PC-9 (cell line): ENCODE measurements at places on chromosomes 6 and 20. TPM values are rescaled to one million over a fixed set of nuclear protein-coding genes. Genes with fewer than 3 reads are reported as not detected.

DNA sequence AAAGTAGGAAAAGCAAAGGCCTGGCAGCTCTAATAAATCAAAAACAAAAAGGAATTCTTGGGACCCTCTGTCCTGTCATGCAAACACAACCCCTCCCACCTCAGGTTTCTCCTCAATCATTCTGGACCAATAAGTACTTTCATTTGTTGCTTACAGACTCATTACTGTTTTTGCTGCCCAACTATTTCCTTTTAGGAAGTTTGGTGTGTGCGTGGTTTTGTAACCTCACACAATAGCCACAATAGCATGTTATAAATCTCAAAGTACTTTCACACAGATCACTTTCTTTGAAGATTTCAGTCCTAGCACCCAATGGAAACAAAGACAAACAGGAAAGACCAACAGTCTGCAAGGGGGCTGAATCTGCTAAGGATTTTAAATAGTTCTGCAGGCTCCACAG, 4.5 kb downstream of the MRPL14 start:
- H3K27me3 ChIP-seq = no peaks in the 10 kb centered on the region
- peaks cover 76% of the 10 kb centered on the region for H3K4me1 ChIP-seq
- no peak overlapping the region for H3K27ac ChIP-seq
- H3K36me3 ChIP-seq = peaks cover 15% of the 10 kb centered on the region
- no peak for DNase-seq
- H3K4me3 ChIP-seq = no peak overlapping the region

DNA sequence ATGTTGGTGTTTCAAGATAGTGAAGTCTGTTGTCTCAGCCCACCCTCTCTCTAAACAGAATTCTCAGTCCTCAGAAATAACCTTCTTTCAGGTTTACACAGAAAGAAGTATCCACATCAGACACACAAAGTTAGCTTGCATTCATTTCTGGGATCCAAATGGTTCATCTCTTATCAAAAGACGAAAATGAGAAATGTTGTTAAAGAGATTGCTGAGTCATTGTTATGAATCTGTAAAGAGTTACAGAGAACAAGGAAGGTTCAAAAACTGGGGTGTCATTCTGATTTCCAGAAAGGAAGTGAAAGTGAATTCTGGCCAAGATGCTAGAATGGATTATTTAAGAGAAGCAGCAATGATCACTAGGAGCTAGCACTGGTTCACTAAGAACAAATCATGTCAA, 90.5 kb upstream of the ATXN1 start:
- H3K27ac ChIP-seq = peak overlapping the region; percentile 91
- no peak for DNase-seq

Gene C6orf163
- 1.5 and 2.0 TPM in 2 replicates for total RNA-seq

GRCh38 chr6:110476046-110476849, at the start of gene SLC22A16:
TSS of gene SLC22A16 (minus strand) at chr6:110476613. CDS start at chr6:110476574, 39 bp downstream.
- no peaks in the 10 kb centered on the region for H3K4me1 ChIP-seq
- no peak within 1 kb of the TSS for H3K4me3 ChIP-seq
- H3K36me3 ChIP-seq = no peaks in the 10 kb centered on the region
- no peak within 1 kb of the TSS for H3K27ac ChIP-seq

- H3K27ac ChIP-seq = no peak overlapping the region
- no peaks in the 10 kb centered on the region for H3K4me1 ChIP-seq
- H3K4me3 ChIP-seq = no peak overlapping the region
Observed at GRCh38 chr6:118280210-118280609, 267.9 kb upstream of the PLN start.

Gene KIF13A
- 48.6 and 52.2 TPM in 2 replicates for total RNA-seq

Gene BPIFB3
- not detected in 2 replicates for total RNA-seq

DNA sequence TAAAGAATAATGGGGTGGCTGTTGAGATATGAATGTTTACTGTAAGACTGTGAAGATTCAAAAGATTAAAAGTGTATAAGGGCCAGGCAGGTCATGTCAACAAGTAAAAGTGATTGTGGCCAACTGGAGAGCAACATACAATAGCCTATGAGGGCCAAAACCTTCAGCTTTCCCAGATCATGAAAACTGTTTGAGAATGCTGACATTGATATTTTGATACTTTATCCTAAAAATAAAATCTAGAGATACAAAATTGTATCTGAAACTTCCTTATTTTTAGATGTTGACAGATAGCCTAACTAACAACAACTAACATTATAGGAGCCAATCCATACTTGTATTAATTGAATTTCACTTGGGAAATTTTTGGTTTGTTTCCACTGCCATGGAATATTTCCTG, 70.3 kb upstream of the PAK5 start:
- no peak overlapping the region for H3K27ac ChIP-seq
- H3K36me3 ChIP-seq = no peaks in the 10 kb centered on the region
- H3K4me1 ChIP-seq = no peaks in the 10 kb centered on the region
- no peak overlapping the region for H3K4me3 ChIP-seq

DNA sequence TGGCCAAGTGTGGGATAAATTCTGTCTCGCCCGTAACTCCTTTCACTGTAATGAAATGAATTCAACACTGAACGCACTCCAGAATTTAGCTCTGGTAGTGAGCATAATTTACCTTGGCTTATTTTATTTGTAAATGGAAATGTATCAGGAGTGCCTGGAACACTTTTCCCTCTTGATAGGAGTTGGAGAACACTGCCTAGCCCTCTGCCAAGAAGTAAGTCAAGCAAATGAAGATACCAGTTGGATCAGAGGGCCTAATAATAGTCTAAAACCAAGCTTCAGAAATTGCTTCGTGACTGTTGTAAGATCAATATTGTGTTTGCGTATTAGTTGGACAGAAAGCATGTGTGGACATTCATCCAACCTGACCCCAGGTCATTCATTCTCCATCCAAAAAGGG, 64.6 kb upstream of the TPD52L1 start:
- H3K4me3 ChIP-seq = no peak overlapping the region
- 0 out of 2 replicates have a peak, but pooled peaks cover 1% of the 10 kb centered on the region for H3K36me3 ChIP-seq
- no peaks in the 10 kb centered on the region for H3K27me3 ChIP-seq
- H3K4me1 ChIP-seq = no peaks in the 10 kb centered on the region

DNA sequence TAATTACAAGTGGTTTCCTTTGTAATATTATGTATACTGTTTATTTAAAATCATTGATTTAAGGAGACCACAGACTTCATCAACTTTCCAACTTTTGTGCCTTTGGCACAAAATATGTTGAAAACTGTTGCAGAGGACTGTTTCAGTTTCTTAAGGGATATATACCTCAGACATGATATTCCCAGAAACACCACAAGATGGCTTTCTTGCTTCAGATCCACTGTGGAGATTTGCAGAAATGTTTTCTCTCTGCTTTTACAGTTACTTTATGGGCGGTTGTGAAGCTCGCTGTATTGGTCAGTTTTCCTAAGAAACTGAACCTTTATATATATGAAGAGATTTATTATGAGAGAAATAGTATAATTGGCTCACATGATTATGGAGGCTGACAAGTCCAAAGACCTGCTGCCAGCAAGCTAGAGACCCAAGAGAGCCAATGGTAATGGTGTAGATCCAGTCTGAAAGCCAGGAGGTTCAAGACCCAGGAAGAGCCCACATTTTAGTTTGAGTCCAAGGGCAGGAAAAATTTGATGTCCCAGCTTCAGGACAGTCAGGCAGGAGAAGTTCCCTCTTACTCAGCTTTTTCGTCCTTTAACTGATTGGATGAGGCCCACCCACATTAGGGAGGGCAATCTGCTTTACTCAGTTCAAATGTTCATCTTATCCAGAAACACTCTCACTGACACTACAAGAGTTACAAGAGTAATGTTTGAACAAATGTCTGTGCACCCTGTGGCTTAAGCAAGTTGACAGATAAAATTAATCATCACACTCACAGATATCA, 12.8 kb downstream of the ME1 start:
- no peak for DNase-seq
- H3K4me3 ChIP-seq = no peak overlapping the region
- H3K27ac ChIP-seq = no peak overlapping the region

Gene SSTR4
- not detected in 2 replicates for total RNA-seq

GRCh38 chr6:137995371-137995770, 111.8 kb downstream of the PERP start:
- H3K36me3 ChIP-seq = no peaks in the 10 kb centered on the region
- peak; percentile 72 for DNase-seq
- H3K27ac ChIP-seq = no peak overlapping the region

DNA sequence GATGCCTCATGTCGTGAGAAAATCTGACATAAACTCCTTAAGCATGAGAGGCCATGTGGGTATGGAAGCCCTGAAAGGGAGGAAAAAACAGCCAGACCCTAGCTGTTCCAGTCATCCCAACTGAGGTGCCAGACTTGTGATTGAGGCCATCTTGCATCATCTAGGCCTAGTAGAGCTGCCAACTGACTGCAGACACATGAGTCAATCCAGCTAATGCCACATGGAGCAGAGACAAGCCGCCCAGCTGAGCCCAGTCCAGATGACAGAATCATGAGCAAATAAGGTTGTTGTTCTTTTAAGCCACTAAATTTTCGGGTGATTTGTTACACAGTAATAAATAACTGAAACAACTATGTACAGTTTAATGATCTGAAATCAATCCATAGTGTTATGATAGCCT, 680.9 kb downstream of the MAFB start:
- no peaks in the 10 kb centered on the region for H3K36me3 ChIP-seq
- no peaks in the 10 kb centered on the region for H3K4me1 ChIP-seq
- H3K27ac ChIP-seq = no peak overlapping the region
- no peak overlapping the region for H3K4me3 ChIP-seq

Gene SLC12A5
- total RNA-seq = 6.0 and 8.7 TPM in 2 replicates

Gene KHDRBS2
- not detected in 2 replicates for total RNA-seq

DNA sequence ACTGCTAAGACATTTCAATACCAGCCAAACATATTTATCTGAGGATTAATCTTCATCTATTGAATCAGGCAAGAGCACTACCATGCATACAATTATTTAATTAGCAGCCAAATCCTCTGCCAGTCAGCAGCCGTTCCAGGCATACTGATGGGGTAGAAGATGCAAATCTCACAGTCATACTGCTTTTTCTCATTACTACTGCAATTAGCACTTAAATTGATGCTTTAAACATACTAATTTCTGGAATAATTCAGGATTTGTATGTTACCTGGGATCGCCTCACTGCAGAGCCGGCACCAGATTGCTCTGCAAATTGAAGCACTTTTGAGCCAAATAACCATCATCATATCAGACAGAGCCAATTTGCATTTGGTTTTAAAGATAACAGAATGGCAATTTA, 49.9 kb upstream of the SIM1 start:
- H3K4me1 ChIP-seq = no peaks in the 10 kb centered on the region
- H3K4me3 ChIP-seq = no peak overlapping the region
- H3K27me3 ChIP-seq = no peaks in the 10 kb centered on the region
- no peak overlapping the region for H3K27ac ChIP-seq
- H3K36me3 ChIP-seq = peaks cover 16% of the 10 kb centered on the region; the same call in 1 of the 2 replicates
- DNase-seq = no peak

Gene CD109
- total RNA-seq = 46.8 and 50.7 TPM in 2 replicates

DNA sequence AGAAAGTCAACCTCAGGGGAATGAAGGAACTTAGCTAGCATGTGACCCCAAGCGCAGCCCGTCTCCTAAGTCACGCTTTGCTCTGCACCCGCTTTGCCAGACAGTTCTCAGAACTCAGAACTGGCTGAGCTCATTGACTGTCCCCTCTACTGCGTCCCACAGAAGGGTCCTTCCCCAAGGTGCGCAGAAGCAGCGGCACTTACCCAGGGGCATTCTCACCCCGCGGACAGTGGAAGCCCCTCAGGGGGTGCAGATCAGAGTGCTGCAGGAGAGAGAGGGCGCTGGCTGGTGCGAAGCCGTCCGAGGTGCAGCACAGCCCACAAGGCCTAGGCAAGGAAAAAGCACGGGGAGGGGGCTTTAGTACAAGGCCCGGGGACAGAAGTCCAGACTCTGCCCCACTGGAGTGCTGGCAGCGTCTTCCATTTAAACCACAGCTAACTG, 807 bp downstream of the SNHG17 start:
- peak overlapping the region; percentile 99 for H3K4me3 ChIP-seq
- peaks cover 53% of the 10 kb centered on the region for H3K36me3 ChIP-seq
- H3K27ac ChIP-seq = peak overlapping the region; percentile 90
- peaks cover 35% of the 10 kb centered on the region for H3K4me1 ChIP-seq

Gene GLP1R
- total RNA-seq = not detected in 2 replicates

Gene ETV7
- total RNA-seq = 0.57 and 0.83 TPM in 2 replicates

GRCh38 chr6:3340894-3341293, 82.1 kb downstream of the PSMG4 start:
- peaks cover 8% of the 10 kb centered on the region for H3K4me1 ChIP-seq
- H3K27me3 ChIP-seq = no peaks in the 10 kb centered on the region
- no peak for DNase-seq
- H3K27ac ChIP-seq = no peak overlapping the region

Gene KCNG1
- total RNA-seq = 0.55 TPM in 1 of 2 replicates, not detected in the other

Gene TINAG
- total RNA-seq = not detected in 2 replicates
